ENCODE measurements at places on chromosomes 3 and 15. TPM values are rescaled to one million over a fixed set of nuclear protein-coding genes. Genes with fewer than 3 reads are reported as not detected.

DNA sequence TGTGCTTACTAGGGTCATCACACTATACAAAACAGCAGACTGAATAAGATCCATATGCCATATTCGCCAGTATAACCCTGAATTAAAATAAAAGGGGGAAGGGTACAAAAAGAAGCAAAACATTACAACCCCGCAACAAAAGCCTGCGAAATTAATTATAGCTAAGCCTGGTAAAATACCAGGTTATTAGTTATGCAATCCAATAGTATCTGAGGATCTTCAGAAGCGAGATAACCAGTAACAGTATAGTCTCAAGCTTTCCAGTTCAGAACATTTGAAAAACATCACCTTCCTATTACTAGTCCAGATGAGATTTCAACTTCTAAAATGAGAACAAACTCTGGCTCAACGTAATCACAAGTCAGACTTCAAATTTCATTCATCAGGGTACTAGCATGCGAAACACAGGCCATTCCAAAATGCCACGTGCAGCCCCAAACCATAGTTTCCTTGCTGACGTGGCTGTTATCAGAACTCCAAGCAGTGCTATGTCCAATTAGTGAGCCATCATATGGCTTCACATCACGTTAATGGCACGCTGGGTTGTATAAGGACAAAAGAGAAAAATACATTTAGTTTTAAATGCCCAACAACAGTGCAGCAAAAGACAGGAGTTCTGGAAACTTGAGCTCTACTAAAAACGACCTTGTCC lies 1.1 kb downstream of the SSR3 start:
- DNase-seq, result no peak

- DNase-seq, result no peak
These were observed 1552.3 kb downstream of the OTOL1 start for GRCh38 chr3:163048881-163049280.

DNA sequence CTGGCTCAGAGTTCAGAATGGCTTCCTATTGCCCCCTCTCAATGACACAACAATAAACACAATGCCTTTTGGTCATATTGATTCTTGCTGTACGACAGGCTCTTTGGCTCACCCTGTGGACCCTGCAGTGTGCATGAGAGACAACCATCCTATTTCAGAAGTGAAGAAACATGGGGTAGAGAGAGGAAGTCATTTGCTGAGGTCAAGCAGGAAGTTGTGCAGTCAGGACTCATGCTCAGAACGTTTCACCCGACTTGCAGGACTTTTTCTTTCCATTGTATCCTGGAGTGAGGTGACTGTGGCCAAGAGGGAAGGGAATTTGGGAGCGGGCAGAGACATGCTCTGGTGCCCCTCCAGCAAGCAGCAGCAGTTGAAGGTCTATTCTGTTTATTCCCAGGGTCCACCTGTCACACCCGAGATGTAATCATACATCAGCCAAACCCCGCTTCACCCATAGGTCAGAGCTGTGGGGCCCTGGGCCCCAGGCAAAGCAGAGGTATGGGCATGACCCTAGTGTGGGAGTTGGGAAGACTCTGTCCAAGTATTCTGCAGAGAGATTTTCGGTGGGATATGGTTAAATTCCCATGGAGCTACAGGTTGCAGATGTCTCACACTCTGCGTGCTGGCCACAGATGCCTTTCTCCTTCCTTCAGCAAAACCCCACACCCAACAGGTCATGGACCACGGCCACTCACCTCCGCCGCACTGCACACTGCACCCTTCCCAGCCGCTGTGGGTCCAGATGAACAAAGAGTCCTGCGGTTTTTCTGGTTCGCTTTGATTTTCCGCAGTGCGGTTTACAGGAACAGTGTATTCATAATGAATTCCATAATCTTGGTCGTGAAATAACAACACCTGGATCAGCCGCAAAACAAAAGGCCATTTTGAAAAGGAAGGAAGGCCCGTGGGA lies 290.6 kb downstream of the ADAMTS17 start:
- no peak for DNase-seq

The GOLGA8Q gene
- not detected for total RNA-seq

DNA sequence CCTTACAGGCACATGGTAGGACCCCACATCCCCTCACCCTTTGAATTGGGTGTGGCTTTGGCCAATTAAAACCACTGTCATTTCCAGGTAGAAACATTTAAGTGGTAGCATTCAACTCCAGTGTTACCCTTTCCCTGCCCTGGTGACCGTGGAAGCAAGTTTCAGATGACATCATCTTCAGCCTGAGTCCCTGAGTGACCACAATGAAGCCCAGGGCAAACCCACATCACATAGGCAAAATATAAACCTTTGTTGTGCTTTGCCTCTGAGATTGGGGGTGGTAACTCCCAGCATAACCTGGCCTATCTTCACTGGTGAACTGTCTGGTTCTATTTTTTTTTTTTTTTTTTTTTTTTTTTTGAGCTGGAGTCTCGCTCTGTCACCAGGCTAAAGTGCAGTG lies 404.0 kb upstream of the WNT5A start:
- DNase-seq, result no peak

DNA sequence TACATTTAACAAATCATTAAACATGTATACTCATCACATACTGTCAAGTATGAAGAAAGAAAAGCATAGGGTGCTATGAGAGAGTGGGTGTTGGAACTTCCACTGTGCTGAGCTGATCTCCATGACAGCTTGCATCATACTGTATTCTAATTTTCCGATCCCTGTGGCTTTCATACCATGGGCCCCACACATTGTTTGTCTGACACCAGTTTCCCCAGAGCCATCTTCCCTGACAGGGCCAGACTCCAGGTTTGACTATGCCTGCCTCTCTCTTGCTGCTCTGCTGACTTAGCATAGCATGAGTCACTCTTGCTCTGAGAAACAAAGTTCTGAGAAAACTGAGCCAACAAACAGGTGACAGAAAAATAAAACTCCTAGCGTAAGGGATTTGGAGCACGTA lies 37.0 kb upstream of the CASR start:
- no peak for DNase-seq

The SCN5A gene
- total RNA-seq, result 0.71 TPM

DNA sequence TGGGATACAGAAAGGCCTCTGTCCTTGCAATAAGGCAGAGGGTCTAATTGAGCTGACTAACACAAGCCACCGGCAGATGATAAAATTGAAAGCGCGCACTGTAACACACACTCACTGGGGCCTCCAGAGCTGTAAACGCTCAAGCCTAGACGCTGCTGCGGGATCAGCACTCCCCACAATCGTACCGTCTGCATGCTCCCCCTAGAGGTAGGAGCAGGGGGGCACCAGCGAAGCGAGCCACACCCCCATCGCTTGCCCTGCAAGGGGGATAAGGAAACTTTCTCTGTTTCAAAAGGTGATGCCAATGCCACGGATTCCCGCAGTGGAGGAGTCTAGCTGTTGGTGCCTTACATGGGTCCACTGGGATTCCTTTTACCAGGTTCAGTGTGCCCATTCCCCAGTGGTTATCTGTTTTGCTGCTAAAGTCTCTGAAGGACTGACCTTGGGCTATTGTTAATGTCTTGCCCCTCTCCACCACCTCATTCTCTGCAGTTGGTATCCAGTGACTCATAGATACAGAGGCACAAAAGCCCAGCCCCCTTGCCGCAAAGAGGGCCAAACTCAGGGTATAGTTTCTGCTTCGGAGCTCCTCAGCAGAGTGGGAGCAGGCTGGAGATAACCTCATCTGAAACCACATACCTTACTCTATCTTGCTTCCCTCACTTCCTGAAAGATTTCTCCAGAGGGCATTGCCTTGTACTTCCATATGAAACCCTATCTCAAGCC lies 139.3 kb upstream of the KBTBD8 start:
- DNase-seq, result no peak

The SQOR gene
- 68.4 TPM for total RNA-seq

The A4GNT gene
- total RNA-seq, result not detected

The UTS2B gene
- 0.28 TPM for total RNA-seq

GRCh38 chr3:43191116-43191515 lies 85.2 kb upstream of the POMGNT2 start:
- DNase-seq, result no peak

GRCh38 chr15:29873947-29874411 lies 51.7 kb upstream of the TJP1 start:
- no peak for DNase-seq
